ENCODE measurements at places on chromosomes 5 and 9. TPM values are rescaled to one million over a fixed set of nuclear protein-coding genes. Genes with fewer than 3 reads are reported as not detected.

Gene ACTBL2
- total RNA-seq = not detected

Gene LHX6
- total RNA-seq = 2.1 TPM

Gene ITGA2
- total RNA-seq = 15.7 TPM

Gene LCN1
- not detected for total RNA-seq

Gene UNC13B
- 16.2 TPM for total RNA-seq

Gene TAF11L10
- not detected for total RNA-seq

Gene COL5A1
- 258 TPM for total RNA-seq

Gene POLR3G
- 0.52 TPM for total RNA-seq

Gene NUTM2F
- total RNA-seq = not detected
